ENCODE measurements at places on chromosomes 3 and 15.

DNA sequence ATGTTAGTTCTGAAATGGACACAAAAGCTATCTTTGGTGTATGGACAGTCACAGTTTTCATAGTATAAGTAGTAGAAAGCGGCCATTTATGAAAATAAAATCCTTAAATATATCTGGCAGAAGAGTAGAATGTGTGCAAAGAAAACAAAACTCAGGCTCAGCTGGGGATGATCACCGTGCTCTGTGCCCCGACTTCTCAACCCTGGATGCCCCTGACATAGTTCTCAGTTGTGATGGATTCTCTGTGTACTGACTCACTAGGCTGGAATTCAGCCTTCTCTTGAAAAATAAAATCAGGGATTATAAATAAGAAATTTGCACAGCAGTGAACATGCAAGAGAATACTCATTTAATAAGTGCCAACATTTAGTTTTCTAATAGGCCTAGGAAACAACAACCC, 925.1 kb upstream of the NR2F2 start:
- DNase-seq = no peak

GRCh38 chr3:35690271-35690670, 50.9 kb downstream of the ARPP21 start:
- no peak for DNase-seq

DNA sequence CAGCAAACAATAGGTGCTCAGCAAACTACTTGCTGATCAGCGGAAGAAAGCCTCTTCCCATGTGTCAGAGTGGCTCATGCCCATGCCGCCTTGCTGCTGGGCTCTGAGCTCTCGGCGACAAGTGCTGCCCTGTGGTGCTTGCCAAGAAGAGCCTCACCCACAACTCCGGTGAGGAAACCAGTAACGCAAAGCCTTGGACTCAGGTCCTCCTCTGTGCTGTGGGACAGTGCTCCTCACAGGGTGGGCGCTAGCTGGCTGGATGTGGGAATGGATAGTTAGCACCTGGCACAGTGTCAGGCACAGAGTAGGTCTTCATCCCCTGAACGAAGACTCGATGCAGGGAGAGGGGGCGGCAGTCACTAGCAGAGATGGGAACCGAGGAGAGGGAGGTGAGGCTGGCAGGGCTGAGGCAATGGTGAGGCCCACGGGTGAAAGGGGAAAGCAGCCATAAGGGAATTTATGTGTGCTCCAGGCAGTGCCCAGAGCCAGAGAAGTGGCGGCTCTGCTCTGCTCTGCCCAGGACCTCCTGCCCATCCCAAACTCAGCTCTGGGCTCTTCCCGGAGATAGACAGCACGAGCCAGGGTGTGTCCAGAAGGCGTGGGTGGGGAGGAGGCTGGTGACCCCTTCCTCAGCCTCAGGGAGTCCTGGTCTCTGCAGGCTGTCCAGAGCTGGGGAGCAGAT, 55.7 kb downstream of the IQSEC1 start:
- no peak for DNase-seq

DNA sequence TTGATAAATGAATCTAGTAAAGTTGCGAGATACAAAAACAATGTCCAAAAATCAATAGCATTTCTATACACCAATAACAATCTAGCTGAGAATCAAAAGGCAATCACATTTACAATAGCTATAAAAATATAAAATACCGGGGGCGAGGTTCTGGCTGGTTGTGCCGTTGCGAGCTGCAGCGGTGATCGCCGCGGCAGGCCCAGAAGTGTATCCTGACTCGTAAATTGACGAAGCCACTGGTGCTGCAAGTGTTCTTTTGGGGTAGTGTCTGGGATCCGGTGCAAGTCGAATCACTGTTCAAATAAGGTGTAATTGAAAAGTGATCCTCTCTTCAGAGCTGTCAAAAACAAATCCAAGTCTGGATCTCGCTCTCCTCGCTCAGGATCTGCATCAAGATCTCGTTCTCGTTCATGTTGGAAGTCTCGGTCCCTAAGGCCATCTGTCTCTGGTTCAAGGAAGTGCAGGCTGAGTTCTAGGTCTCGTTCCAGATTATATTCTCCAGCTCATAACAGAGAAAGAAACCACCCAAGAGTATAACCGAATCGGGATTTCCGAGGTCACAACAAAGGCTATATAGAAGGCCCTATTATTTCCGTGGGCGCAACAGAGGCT, 80.1 kb upstream of the STT3B start:
- no peak for DNase-seq

- DNase-seq = no peak
These were observed 155.3 kb downstream of the NR1I2 start for GRCh38 chr3:119937229-119937628.

GRCh38 chr15:76339305-76340197, 3.0 kb downstream of the ISL2 start:
- DNase-seq = no peak

GRCh38 chr3:66153481-66154443, 67.0 kb upstream of the SLC25A26 start:
- DNase-seq = no peak

DNA sequence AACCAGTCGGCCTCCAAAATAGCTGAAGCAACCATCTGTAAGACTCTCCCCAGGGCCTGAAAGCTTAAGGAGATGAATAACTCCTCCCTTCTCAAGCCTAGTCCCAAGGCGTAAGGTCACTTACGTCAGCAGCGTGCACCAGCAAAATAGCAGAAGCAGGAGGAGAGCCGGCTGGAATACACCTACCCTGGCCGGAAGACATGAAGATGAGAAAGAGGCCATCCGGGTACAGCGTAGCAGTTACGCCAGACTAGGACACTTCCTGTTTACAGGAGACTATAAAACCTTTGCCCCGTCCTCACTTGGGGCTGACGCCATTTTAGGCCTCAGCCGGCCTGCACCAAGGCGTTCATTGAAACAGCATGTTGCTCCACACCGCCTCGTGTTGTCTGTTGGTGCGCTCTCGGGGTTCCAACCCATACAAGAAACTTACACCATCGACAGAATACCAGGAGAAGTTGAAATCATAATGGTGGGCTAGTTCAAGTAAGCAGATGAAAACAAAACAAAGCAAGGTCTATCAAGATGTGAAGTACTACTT, 2.5 kb downstream of the CFAP92 start:
- DNase-seq = no peak

DNA sequence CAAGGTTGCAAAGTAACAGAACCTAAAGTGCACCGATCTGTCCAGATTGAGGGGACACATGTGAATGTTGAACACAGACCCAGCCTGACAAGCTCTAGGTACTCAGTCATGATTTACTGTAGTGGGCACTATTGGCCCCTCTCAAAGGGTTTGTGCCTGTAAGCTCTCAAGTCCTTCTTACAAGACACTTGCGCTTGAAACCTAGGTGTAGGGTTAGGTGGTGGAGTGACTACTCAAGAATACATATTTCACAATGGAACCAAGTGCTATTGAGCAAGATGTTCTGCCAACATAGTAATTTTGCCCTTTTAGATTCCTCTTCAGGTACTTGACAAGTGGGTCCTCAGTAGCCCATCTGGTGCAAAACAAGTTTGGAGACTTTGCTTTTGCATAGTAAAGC, 169.9 kb downstream of the AKAP13 start:
- DNase-seq = peak; percentile 58

- DNase-seq = no peak
These were observed 78.9 kb upstream of the TTC14 start for GRCh38 chr3:180523040-180523439.

DNA sequence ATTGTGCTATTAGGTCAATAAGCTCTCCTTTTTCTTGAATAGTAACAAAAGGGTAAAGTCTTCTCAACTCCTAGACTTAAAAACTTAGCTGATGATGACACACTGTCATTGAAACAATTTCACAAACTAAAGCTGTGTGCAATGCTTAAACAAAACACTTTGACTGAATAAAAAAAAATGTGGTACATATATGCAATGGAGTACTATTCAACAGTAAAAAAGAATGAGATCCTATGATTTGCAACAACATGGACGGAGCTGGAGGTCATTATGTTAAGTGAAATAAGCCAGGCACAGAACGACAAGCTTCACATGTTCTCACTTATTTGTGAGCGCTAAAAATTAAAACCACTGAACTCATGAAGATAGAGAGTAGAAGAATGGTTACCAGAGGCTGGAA, 231.9 kb upstream of the UBE2E1 start:
- no peak for DNase-seq

GRCh38 chr15:59933607-59934006, 70.5 kb upstream of the FOXB1 start:
- no peak for DNase-seq

DNA sequence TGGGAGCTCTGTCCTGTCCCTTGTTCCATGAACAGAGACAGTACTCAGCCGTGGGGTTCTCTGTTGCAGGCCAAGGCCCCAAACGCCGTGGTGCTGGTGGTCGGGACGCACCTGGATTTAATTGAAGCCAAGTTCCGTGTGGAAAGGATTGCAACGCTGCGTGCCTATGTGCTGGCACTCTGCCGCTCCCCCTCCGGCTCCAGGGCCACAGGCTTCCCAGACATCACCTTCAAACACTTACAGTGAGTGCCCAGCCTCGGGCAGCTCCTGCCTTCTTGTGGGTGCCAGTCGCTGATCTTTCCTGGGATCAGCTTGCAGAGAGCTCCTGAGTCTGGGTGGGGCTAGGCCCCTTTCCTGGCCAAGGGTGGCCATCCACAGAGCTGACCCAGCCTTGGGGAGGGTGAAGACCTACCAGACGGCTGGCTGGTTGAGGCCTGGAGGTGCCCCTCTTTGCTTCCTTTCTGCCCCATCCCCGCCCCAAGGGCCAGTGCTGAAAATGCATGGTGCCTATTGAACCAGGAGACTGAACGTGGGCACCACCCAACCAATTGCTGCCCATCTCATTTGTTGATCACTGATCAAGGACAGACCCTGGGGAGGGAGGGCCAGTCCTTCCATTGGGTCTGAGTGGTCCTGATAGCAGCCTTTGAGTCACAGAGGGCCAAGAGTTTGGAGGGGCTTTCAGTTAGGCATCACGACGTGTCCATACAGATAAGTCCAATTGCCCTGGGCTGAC, 106.9 kb downstream of the LRRK1 start:
- DNase-seq = no peak

GRCh38 chr3:95311272-95311671, 1248.4 kb downstream of the NSUN3 start:
- DNase-seq = no peak

- DNase-seq = no peak
These were observed 175.5 kb downstream of the CADPS start for GRCh38 chr3:62699728-62700127.

DNA sequence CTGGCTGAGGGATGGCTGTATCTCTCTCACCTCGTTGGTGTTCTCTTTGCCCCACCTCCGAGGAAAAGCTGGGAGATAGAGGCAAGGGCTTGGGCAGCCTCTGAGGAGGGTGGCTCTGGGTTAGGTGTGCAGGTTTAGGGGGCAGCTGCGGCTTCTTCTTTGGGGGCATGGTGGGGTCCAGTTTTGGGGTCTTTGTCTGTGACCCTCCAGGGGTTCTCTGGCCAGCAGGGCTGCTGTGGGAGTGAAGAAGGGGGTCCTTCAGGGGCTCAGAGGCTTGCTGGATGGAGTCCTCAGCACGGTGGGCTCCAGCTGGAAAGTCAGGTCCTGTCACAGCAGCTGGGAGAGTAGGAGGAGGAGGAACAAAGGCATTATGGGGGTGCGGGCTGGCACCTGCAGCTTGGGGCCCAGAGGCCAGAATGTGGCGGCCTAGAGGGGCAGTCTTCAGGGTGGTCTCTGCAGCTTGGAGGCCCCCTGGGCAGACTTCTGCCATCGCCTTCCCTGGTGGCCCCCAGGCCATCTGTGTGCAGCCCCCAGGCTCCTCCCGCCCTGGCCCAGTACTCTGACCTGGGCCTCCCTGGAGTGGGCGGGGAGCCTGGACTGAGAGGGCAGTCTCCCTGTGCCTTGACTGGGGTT, 7.0 kb downstream of the XIRP1 start:
- no peak for DNase-seq

DNA sequence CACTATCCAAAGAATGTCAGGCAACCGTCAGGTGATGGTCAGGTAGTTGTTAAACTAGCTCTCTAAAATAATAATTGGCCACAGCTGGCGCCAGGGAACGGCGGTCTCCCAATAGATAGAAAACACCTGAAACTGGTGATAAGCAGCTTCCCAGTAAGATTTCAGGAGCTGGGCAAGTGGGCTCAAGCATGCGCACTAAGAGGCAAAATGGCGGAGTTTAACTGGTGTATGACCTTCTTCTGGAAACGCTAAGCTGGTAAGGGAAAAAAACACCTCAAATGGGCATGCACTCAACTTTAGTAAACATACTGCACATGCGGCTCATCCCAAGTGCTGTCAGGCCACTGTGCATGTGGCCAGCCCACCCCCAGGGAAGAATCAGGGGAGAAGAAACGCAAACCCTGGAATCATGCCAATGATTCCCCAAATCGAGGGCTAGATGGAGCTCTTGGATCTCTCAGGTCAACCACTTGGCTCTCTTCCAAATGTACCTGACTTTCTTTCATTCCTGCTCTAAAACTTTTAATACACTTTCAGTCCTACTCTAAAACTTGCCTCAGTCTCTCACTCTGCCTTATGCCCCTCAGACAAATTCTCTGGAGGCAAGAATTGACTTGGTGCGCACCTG, 195.0 kb downstream of the ZNF621 start:
- no peak for DNase-seq

GRCh38 chr3:169748670-169749069, 16.2 kb downstream of the TERC start:
- DNase-seq = no peak

DNA sequence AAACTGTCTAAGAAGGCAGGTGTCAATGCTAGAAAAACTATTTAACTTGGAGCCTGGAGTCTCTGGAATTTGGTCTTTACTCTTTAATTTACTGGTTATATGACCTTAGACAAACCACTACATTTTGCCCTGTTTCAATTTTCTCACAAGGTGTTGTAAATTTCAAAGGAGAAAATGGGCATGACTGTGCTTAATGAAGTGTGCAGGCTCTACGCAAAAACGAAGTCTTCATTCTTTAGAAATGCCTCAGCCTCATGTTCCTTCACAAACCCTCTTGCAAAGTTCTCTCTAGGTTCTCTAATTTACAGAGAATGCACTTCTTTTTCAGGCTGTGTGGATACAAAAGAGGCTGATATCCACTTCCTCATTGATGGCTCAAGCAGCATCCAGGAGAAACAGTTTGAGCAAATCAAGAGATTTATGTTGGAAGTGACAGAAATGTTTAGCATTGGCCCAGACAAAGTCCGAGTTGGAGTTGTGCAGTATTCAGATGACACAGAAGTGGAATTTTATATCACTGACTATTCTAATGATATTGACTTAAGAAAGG, 39.1 kb downstream of the COL6A5 start:
- no peak for DNase-seq

DNA sequence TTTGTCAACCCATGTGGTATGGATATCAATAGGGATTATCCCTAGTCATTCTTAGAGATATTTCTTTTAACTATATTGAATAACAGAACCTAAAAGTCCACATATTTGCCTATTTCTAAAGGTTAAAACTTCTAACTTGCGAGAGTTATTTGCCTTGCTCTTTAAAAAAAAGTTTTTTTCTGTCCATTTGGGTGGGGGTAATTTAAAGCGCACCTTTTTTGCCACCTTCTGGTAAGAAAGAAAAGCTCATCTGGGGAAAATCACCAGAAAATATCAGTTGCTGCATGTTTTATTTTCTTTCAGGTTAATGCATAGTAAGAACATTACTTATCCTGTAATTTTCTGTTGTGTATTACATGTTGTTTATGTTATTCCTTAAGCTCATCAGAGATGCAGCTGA, 242.0 kb upstream of the GOLGA6L4 start:
- DNase-seq = no peak

GRCh38 chr3:35401671-35402070, 237.7 kb upstream of the ARPP21 start:
- no peak for DNase-seq

Measured in DMS79 (cell line).